Right forelimb (tissue), 1 donor: ENCODE measurements at places on chromosomes 6 and 20.
A peak's percentile ranks its signal among the peaks of the same experiment; 100 is the strongest.

DNA sequence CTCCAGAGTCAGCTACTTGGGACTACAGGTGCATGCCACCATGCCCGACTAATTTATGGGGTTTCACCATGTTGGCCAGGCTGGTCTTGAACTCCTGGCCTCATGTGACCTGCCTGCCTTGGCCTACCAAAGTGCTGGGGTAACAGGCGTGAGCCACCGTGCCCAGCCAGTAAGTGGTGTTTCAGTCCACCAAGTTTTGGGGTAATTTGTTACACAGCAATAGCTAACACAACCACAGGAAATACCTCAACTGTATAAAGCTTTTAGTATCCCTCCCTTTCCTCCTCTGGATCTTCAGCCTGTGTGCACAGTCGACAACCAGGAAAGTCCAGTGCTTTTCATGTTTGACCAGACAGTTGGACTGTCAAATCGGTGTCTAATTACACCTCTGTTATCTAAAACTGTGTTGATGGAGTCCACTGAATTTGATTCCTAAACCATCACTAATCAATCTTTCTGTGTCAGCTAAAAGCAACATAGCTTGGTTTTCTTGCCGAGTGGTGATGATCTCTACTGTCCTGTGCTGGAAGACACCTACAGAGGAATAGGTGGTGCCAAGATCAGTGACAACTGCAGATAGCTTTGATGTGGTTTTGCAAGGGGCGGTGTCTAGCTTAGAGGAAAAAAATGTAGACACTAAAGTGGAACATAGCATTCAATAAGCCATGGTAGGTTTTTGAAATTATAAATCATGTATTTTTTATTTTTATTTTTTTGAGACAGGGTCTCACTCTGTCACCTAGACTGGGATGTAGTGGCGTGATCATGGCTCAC, 22.2 kb upstream of the ZBTB2 start:
- DNase-seq = no peak

GRCh38 chr20:39039261-39039660, 77.1 kb downstream of the DHX35 start:
- DNase-seq = no peak

DNA sequence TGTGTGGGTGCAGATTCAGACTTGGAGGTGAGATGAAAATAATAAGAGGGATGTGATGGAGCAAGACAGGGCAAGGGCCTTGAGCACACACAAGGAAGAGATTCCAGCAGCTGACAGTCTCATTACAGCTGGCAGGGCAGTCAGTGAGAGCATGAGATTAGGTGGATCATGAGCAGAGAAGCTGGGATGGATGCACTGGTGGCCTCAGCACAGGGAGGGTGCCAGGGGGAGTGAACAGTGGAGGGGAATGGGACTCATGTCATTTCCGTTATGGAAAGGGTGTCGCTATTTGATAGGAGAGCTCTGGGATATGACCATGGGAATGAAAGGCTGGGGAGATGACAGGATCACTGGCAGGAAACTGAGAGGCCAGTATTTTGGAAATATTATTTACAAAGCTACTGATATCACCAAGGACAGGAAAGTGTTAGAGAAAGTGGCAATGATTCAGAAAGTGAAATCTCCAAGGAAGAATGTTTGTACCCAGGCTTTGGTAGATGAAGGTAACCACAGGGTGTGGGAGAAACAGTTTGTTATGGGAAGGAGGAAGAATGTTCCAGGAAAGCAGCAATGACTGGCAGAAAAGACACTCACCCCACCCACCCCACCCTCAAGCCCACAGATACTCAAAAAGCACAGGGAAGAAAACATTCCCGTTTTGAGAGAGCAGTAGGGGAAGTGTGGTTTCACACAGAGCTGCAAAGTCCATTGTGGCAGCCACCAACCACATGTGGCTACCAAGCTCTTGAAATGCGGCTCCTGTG, 214.7 kb upstream of the PROKR2 start:
- DNase-seq = no peak

GRCh38 chr20:16758454-16759180, 10.5 kb downstream of the OTOR start:
- no peak for DNase-seq

DNA sequence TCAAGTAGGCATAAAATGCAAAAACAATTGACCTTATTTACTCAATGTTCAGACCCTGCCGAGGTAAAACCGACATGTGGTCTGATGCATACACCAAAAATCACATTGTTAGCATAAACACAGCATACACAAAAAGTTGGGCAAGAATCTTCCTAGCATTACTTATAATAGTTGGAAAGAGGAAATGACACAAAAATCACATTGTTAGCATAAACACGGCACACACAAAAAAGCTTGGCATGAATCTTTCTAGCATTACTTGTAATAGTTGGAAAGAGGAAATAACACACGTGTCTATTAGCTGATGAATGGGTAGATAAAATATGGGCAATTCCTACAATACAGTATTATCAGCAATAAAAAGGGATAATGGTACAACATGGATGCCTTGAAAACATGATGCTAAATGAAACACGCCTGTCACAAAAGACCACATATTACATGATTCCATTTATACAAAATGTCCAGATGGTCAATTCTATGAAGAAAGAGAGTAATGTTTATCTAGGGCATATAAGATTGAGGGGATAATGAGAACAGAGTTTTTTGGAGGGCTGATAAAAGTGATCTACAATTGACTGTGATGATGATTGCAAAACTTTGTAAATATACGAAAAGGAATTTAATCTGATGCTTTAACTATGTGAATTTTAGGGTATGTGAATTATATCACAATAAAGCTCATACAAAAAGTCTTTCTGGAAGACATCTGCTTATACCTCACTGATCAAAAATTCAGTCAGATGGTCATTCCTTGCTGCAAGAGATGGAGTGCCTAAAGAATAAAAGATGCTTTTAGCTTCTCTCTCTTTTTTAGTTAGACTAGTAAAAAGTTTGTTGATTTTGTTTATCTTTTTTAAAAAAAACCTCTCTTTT, 1019.5 kb upstream of the CITED2 start:
- DNase-seq = no peak

GRCh38 chr20:58583176-58583575, 67.9 kb upstream of the STX16 start:
- DNase-seq = peak; percentile 41

DNA sequence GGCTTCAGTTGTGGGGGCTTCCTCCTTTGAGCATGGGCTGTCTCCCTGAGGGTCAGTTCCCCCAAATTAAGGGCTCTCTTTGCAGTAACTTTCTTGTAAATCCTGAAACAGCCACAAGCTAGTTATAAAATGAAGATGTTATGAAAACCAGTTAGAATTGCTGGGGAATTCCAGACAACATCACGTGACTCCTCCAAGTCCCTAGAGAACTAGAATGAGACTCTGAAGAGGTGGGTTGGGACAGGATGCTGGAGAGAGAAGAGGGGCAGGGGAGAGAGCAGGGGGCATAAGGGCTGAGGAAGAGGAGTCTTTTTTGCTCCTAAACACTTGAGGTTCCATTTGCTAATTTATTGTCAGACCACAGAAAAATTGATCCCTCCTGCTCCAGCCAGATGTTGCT, 380.3 kb downstream of the DHX35 start:
- DNase-seq = no peak

DNA sequence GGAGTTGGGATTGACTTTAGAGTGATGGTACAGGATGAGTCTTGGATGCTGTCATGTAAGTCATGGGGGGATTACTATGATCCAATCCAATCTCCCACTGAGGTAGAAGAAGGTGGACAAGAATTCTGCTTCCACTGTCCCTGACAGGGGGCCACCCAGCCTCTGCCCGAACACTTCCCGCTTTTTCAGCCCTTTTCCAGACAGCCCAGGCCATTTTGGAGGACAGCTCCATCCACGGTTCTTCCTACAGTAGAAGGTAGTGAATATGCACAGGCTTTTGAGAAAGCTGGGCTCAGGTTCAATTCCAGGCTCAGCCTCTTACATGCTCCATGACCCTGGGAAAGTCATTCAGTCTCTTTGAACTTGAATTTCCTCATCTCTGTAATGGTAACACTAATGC, 31.0 kb downstream of the TRERF1 start:
- peak; percentile 13 for DNase-seq

DNA sequence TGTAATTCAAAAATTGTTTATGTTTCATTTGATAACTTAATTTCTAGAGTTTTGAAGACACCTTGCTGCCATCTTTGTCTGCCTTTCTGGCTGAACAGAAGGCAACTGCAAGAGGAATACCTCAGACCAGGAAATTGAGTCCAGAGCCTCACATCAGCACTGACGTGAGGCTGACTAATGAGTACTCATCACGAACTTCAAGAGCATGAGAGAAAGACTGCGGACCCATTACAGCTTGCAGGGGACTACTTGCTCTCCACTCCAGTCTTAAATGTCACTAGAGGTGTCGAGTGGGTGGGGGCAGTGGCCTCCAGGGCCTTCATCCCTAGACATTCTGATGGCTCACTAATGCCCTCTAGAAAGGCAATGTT, 109.5 kb upstream of the SSTR4 start:
- DNase-seq = no peak

DNA sequence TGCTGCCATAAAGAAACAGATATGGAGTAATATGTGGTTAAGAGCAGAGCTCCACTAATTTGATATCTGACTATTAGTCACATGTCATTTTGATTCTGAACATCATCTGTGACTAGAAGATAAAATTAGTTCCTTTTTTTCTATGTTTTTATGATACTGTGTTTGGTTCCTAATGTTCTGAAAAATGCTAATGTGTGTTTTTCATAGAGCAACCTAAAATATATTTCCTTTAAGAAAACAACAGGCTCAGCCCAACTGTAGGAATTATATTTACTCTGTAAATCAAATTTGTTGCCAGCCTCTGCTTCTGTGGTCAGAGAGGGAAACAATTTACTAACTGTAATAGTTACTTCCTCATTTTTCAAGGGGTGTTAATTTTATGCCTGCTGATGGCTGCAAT, 33.3 kb upstream of the TXLNB start:
- DNase-seq = no peak

- no peak for DNase-seq
Measured at GRCh38 chr20:8293750-8294149, 161.7 kb downstream of the PLCB1 start.

DNA sequence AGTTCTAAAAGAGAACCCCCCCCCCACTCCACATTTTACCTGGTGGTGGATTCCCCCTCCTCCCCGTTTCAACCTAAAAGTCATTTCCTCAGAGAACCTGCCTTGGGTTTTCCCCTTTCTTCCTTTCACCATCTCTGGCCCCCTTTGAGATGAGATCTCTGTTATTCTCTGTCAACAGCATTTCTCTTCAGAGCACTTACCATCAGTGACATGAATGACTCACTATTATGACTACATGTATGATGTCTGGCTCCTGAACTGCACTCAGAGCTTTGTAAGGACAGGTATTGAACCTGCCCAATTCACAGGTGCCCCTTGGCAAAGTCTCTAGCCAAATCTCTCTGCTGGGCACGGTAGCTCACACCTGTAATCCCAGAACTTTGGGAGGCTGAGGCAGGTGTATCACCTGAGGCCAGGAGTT, 61.4 kb upstream of the JARID2 start:
- DNase-seq = no peak

DNA sequence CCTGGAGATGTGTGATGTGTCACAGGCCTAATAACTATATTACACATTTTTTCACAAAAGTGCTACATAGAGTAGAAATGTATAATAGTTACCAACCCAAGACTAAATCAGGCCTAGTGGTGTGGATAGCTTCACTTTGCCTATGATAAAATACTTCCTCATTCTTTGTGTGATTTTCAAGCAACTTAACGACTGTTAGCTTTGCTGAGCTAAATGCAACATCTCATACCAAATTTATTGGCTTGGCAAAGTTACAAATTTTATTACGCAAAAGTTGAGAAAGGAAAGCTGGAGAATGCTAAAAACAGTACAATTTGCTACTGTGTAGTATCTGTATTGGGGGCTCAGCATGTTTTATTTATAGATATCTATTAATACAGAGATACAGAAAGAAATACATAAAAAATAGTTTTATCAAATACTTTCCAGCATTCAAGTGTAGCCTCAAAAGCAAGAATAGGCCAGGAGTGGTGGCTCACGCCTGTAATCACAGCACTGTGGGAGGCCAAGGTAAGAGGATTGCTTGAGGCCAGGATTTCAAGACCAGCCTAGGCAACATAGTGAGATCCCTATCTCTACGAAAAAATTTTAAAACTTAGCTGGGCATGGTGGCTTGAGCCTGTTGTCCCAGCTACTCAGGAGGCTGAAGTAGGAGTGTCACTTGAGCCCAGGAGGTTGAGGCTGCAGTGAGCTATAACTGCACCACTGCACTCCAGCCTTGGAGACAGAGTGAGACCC, 3.6 kb upstream of the EDN1 start:
- DNase-seq = no peak

- DNase-seq = no peak
Measured at GRCh38 chr6:158358450-158359077, 46.3 kb downstream of the TULP4 start.

- no peak for DNase-seq
Measured at GRCh38 chr6:31870385-31870921, 7.8 kb upstream of the NEU1 start.

DNA sequence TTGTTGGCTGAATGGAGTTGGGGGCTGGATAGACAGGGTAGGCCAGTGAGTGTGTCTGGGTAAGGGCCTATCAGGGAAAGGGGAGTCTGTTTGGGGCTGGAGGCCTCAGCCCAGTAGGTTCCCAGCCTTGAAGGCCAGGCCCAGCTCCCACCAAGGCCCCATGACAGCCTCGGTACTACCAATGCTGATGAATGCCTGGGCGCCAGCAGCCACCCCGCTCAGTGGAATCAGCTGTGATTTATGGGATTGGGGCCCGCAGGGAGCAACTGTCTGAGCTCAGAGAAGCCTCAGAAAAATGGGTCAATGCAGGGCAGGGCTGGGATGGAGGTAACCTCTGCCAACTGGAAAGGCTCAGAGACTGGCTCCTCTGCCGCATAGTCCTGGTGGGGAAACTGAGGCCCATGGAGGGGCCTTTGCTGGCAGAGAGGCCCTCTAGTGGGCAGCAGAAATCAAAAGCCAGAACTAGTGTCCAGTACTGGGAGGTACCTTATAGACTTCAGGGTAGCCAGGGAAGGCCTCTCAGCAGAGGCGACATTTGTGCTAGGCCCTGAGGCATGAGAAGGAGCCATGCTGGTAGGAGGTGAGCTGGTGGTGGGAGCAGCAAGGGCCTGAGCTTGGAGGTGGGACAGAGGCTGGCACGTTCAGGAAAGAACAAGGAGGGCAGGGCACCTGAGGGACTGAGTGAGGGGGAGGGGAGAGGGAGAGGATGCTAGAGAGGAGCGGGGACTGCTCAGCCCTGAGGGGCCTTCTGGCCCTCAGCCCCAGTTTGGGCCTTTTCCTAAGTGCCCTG, 36.4 kb downstream of the DLGAP4 start:
- DNase-seq = peak; percentile 22

DNA sequence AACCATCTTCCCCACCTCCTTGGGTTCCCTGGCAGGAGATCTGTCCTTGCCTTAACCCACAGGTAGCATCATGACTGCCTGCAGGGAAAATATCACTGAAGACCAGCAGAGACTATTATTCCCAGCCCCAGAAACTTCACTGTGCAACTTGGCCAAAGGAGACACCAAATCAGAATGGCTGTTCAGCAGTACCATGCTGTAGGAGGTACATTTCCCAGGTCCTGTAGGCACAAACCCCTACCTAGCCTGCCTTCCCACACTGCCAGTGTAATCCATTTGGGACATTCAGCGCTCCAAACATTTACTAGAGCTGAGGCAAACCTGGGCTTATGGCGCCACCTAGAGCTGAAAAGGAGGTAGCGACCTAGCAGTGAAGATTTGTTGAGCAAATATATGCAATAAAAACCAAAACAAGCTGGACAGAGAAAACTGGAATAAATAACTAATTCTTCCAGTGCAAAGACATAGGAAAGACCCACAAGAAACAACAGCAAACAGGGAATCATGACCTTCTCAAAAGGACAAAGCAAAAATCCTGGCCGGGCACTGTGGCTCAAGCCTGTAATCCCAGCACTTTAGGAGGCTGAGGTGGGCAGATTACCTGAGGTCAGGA, 60.3 kb downstream of the VTA1 start:
- no peak for DNase-seq
